ENCODE measurements at places on chromosomes 12 and 14.

DNA sequence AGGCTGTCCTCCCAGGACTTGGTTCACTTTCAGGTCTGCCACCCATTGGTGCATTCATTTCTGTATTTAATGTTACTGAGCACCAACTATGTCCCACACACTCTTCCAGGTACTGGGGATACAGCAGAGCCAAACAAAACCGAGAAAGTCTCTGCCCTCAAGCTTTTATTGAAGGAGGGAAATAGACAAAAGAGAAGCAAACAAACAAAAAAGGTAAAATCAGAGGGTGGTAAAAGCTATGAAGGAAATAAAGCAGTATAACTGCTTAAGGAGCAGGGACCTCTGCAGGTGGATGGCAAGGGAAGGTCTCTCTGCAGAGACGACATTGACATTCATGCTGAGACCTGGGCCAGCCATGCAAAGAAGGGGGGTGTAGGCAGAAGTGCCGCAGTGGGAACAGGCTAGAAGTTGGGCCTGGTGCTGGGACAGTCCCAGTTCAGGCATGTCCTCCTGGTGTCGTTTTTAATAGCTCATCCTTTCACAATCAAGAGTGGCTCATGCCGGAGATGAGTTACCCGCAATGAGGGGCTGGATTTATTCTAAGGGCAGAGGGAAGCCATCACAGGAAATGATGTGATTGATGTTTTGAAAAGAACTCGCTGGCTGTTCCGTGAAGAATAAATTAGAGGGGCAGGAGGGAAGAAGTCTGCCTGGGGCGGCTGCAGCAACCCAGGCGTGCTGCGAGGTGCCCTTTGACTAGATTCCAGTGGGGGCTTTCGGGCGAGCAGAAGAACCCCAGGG is 72.8 kb downstream of the IRF2BPL start:
- DNase-seq: no peak

DNA sequence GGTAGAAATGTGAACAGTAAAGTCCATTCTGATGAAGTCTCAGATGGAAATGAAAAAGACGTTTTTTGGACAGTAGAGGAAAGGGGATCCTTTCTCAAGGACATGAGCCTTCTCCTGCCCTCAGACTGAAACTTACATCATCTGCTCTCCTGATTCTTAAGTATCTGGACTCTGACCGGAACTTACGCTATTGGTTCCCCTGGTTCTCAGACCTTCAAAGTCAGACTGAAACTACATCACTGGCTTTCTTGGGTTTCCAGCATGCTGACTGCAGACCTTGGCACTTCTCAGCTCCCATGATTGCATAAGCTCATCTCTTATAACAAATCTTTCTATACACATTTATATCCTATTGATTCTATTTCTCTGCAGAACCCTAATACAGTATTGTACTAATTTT is 291.0 kb downstream of the SNAPC1 start:
- no peak for DNase-seq

DNA sequence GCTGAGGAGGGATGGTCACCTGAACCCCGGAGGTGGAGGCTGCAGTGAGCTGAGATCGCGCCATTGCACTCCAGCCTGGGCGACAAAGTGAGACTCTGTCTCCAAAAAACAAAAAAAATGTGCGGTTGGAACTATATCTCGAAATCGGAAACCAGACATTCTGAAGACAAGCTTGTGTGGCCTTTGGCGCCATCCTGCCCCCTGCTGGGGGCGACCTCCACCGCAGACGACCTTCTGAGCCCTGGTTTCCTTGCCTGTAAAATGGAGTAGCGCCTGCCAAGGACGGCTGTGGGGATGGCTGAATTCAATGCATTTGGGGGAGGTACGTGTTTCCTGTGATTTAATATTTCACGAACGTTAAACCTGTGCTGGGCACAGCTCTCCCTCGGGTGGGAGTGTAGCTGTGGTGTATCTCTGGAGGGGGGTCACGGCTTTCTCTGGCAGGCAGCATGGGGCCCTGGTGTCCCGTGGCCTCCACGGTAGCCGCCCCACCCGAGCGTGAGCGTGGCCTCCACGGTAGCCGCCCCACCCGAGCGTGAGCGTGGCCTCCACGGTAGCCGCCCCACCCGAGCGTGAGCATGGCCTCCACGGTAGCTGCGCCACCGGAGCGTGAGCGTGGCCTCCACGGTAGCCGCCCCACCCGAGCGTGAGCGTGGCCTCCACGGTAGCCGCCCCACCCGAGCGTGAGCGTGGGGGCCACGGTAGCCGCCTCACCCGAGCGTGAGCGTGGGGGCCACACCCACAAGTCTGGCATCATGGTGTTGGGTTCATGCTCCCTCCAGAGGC is 55.3 kb downstream of the LRCOL1 start:
- no peak for DNase-seq

- no peak for DNase-seq
Measured at GRCh38 chr12:72024613-72025012, 86.0 kb downstream of the TPH2 start.

DNA sequence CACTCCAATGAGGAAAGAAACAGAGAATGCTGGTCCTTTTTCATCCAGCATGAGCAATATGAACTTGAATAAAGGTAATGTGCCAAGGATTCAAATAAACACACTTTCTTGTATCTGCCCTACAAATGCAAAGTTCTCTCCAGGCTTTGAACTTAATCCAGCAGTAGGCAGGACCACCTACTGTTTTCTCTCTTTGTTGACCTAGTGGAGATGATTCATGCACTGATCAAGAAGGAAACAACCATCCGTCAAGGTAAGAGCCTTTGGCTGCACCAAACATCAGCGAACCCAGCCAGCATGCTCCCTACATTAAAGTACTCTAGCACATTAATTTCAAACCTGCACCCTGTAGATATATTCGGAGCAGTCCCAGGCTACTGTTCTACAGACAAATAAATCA is 489.3 kb downstream of the GALC start:
- no peak for DNase-seq

DNA sequence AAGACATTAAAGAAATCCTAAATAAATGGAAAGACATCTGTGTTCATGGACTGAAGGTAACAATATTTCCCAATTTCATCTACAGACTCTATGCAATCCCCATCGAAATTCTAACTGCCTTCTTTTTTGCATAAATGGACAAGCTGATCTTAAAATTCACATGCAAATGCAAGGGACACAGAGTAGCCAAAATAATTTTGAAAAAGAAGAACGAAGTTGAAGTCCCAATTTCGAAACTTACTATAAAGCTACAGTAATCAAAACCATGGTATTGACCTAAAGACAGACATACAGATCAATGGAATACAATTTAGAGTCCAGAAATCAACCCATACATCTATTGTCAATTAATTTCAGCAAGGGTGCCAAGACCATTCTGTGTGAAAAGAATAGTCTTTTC is 16.4 kb upstream of the CD27 start:
- no peak for DNase-seq

DNA sequence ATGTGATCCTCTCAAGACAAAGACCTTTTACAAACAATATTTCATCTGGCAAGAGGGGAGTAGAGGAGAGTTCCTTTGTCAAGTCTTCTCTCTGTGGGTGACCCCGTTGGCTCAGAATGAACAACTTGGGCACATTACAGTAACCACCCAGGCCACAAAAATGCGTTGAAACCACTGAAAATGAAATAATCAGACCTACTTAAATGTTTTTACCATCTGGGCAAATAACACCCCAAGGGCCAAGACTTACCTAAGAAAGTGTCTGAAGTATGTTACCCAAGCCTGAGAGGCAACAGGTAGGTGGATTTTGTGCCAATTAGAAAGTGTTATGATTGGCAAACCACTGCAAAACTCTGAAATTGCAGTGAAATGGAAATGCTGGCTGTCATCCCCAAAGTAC is 1.3 kb downstream of the TC2N start:
- DNase-seq: no peak

Measured in hematopoietic multipotent progenitor cell treated with erythropoietin and hydrocortisone succinate and interleukin-3 and kit ligand, for 15 days (in vitro differentiated cells).